BJ (cell line): ENCODE measurements at places on chromosomes 6 and 20. TPM values are rescaled to one million over a fixed set of nuclear protein-coding genes. Genes with fewer than 3 reads are reported as not detected.

- no peak for DNase-seq
These were observed 25.2 kb downstream of the TRAM2 start for GRCh38 chr6:52551483-52552277.

GRCh38 chr20:1376408-1377270, 16.2 kb downstream of the FKBP1A start:
- no peak for DNase-seq

GRCh38 chr6:49479308-49479970, 16.3 kb downstream of the CENPQ start:
- DNase-seq = no peak

DNA sequence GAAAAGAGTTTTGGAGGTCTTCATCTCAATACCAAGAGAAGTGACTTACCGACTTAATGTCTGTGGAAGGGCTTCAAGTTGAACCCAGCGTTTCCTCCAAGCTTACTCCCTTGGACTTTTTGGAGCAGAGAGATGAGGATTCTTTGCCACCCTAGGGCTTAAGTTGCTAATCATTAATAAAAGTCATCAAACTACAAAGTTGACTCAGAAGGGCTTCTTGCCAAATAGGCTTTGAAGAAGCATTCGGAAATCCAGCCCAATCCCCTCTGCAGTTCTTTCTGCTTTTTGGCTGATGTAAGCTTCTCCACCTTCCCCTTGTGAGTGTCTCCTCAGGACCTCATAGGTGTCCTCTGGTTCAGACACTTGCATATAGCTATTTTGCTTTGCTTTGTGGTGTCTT, at the start of gene SLC17A3:
SLC17A3 (minus strand) TSS at position 126 of the 400 bp plus-strand sequence. CDS start 5,856 bp downstream, outside the sequence.
- DNase-seq = no peak

DNA sequence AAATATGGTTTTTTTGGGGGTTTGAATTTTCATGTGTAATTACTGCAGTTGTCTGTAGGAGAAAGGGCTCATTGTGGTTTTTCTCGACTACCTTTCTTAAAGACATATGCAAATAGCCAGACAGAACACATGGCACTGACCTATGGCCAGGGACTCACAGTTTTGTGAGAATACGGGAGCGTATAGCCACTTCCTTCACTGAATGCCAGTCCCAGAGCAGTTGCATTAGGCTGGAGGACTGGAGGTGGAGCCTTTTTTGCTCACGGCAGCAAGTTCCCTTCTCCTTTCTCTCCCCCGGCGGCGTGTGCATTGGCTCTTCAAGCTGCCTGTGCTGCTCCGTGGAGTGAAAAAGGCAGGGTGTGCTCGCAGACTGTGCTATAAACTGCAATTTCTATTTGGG, 114.9 kb downstream of the AKAP7 start:
- no peak for DNase-seq

DNA sequence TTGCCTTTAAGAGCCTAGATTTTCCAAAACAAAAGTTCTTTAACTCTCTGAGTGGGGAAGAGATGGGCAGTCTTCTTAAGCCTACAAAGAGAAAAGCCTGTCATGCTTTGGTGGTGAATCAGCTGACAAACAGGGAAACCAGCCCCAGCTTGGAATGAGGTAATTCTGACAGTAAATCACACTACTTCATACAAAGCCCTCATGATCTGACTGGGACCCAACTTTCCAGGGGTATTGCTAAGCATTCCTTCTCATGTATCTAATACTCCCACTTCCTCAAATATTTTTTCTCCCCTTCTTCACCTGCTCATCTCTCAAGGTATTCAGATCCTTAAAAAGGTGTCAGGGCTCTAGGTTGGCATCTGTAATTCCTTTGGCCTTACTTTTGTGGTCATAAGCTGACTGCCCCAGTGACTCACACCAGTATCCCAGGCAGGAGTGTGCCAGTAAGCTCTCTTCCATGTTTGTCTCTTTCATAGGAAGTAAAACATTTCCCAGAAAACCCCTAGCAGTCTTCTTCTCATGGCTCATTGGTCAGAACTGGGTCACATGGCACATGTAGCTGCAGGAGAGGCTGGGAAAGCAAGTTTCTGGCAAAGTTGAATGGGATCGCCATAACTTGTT, 15.0 kb upstream of the TBC1D22B start:
- DNase-seq = peak; percentile 97

DNA sequence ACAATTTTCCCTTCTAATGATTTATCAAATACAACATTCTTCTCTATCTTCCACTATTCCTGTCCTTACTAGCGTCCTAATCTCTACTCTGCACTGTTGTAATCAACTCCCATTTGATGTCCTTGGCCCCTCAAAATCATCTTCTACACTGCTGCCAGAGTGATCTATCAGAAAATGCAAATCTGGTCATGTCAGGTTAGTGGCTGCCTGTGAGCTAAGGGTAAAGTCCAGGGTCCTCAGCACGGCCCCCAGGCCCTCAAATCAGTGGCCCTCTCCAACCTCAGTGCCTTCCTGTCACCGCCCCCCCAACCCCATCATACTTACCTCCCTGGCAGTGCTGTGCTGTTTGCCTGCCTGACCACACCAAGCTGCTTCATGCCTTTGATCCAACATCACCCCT, 3.8 kb downstream of the LYRM4 start:
- DNase-seq = no peak

DNA sequence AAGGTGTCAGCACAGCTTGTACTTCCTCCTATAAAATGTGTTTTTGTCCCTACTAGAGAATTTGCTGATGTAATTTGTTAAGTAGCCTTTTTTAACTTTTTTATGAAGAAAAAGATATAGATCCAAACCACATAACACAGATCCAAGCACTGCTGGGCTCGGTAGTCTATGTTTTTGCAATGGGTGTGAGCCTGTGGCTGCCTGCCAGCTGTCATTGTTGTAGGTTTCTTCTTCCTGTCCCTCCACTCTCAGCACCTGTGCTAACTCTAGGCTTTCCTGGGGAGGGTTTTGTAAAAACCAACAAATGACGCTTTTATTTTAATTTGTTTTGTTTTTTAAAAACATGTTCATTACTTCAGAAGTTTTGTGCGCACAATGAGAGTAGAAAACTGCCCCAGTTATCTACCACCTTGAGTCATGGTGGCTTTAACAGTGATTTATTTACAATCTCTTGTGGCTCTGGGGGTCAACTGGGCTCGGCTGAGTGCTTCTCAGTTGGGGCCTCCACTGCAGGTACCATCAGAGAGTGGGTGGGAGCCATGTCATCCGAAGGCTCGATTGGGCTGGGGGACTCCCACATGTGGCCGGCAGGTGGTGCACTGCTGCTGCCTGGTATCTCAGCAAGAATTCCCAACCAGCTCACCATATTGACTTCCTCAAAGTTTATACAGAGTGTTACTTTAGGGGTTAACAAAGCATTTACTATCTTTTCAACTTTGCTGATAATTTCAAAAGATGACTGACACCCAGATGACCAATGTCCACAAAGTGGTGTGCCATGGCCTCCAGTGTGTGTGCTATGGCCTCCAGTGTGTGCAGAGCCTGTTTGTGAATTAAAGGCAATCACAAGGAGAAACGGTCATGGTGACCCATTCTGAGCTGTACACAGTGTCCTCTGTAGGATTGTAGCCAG, 3.0 kb upstream of the CCR6 start:
- DNase-seq = no peak

DNA sequence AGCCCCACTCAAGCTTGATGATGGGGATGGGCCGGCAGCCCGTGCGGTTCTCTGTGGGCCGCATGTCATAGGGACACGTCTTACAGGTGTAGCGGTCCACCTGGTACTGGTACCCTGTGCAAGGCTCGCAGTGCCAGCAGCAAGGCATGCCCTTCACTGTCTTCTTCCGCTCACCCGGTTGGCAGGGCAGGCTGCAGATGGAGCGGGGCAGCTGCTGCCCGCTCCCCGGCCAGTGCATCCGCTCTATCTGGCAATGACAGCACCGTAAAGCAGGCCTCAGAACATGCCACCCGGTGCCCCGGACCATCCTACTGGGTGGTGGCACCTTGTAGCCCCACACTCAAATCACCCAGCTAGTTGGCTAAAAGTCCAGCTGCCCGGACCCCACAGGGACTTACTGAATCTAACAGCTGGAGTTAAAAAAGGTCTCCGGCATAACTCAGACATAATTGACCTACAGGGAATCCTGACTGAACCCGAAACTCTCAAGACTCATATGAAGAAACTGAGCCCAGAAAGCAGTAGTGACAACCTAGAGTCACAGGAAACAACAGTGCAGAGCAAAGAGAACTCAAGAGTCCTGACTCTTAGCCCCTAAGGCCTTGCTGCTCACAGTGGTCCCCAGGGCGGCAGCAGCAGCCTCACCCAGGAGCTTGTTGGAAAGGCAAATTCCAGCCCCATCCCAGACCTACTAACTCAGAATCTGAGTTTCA, 109.4 kb downstream of the GRM4 start:
- DNase-seq = no peak

GRCh38 chr6:160279850-160280249, 21.2 kb upstream of the SLC22A2 start:
- no peak for DNase-seq

- no peak for DNase-seq
These were observed 30.0 kb upstream of the PHACTR2 start for GRCh38 chr6:143647732-143648131.

- DNase-seq = no peak
These were observed 2.5 kb downstream of the SCML4 start for GRCh38 chr6:107821591-107821990.

The PAK5 gene
- polyA plus RNA-seq = not detected in 2 replicates
